LoVo (cell line): ENCODE measurements at places on chromosomes 2 and 18.

GRCh38 chr2:57728691-57729090, 317.9 kb upstream of the VRK2 start:
- DNase-seq, result no peak

- DNase-seq, result no peak
Observed at GRCh38 chr2:1544478-1545069, 131.3 kb downstream of the TPO start.

- no peak for DNase-seq
Observed at GRCh38 chr2:30932870-30933269, 125.6 kb upstream of the CAPN13 start.

DNA sequence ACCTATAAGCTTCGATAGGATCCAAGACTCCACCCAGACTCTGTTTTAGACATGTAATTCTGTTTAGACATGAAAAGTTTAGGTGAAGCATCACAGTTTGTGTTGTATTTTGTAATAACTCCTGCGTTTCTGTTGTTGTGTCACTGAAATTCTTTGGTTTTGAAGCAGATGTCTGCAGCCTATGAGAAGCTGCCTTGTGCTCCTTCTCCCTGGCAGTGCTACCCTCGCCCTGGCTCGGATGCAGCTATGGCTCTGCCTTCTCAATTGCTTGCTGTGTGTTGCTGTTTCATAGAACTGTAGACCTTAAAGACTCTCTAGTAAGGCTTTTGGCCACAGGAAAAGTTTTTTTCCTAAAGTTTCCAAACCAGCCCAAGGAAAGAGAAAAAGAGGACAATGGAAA, 40.2 kb upstream of the ZNF638 start:
- DNase-seq, result no peak

DNA sequence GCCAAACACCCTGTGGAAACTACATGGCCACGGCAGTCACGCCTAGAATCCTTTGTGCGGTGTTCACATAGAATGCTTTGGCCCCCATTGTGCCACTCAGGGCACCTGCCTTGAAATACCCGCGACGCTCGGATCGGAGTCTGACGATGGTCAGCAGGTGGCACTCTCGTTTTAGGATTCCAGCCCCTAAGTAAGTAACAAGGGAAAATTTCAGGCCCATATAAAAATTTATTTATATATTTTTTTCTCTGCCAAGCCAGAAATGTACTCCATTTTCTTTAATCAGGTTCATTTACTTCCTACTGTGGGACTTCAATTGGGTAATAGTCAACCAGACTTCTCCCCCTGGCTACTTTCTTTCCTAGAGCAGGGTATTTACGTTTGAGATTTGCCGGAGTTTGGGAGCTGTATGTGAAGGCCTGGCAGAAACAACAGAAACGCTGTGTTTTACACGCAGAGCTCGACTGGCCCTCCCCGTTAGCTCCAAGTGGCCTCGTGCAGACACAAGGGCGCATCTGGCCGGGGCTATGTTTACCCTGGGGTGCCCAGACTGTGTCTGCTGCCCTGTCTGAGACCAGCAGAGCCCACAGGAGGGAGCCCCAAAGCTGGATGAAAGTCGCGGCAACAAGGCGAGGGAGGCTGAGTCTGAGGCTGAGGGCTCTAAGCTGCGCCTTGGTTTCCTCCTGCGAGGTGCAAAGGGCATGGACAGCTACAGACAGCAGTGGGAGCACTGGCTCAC, 41.6 kb downstream of the LRRC30 start:
- peak; percentile 10 for DNase-seq

DNA sequence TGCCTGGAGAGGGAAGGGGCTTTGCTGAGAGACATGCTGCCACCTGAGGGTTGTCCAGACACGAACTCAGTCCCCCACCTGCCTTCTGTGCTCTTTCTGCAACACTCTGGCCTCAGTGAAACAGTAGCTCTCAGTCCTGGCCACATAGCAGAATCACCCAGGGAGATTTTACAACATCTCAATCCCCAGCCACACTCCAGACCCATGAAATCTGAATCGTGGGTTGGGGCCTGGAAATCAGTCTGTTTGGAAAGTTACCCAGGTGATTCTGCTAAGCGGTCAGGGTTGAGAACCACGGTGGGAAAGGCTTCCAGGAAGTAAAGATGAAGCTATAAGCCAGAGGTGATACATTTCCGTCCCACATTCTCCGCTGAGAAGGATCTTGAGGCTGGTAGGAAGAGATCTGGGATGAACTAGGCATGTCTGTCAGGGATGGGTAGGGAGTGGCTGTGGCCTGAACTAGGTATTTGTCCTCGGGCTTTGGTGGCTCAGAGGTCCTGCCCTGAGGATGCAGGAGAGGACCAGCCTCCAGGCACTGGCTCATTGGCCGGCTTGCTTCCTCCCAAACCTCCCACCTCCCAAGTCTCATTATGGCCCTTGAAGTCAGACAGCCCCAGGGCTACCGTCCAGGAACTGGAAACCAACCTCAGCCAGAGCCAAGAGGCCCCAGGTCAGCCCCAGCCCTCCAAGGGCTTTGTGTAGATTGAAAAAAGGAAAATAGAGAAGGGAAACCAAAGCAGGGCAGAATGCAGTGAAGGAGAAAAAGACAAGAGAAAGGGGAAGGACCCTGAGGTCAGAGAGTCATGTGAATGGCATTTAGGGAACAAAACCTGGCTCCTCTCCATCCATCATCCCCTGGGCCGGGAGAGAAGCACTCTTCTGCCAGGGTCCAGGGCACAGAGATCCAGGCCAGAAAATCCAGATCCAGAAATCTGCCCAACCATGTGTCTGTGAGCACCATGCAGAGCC, 119.6 kb downstream of the ZFP36L2 start:
- DNase-seq, result no peak

DNA sequence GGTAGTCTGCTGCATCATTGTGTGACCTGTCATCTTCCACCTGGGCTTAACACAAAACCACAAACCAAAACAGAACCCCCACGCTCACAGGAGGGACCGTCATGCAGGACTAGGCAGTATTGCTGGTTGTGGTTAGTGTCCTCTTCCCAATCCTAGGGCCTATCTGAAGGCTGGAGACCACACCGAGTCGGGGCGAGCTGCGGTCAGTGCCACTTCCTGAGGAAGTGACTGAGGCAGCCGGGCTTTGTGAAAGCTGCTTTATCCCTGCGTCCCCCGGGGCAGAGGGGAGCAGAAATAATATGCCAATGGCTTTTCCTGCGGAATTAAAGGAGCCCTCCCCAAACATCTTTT, 22.9 kb downstream of the ZNF532 start:
- DNase-seq, result no peak

DNA sequence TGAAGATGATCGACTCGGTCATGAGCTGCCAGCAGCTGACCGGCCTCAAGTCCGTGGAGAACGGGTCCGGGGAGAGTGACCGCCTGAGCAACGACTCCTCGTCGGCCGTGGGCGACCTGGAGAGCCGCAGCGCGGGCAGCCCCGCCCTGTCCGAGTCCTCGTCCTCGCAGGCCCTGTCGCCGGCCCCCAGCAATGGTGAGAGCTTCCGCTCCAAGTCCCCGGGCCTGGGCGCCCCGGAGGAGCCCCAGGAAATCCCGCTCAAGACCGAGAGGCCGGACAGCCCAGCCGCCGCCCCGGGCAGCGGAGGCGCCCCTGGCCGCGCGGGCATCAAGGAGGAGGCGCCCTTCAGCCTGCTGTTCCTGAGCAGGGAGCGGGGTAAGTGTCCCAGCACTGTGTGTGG, 14.9 kb downstream of the SALL3 start:
- no peak for DNase-seq

DNA sequence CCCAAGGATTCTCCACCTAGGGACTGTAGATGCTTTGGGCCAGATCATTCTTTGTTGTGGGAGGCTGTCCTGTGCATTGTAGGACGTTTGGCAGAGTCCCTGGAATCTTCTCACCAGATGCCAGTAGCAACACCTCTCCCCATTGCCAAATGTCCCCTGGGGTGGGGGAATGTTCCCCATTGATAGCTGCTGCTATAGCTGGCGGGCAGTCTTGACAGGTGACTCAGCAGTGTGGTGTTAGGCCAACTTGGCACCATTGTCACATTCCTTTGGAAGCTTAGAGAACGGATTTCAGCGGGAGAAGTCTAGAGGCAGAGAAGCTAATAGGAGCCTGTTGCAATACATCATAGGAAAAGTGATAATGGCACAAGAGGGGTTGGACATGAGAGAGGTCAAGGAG, 495.7 kb upstream of the SMIM21 start:
- DNase-seq, result peak; percentile 50

DNA sequence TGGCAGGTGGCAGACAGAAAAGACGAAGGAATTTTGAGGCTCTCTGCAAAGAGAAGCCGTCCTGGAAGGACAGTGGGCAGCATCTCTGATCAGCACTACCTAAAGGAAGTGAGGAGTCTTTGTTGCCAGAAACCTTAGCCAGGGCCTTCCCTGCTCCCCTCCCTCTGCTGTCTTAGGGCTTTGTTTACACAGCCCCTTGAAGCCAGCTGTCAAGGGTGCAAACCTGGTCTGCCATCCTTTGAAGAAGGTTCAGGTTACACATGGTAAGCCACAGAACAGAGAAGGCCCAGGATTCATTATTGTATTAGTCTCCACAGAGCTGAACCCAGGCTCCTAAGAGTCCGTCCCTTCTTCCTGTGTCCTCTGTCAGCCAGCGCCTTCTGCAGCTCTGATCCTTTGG, 356.7 kb downstream of the TGIF1 start:
- DNase-seq, result no peak

GRCh38 chr2:224958873-224959272, 83.4 kb downstream of the DOCK10 start:
- no peak for DNase-seq

- no peak for DNase-seq
Observed at GRCh38 chr18:79523736-79524180, 128.0 kb downstream of the NFATC1 start.
